ENCODE measurements at places on chromosomes 4 and X.
A peak's percentile ranks its signal among the peaks of the same experiment; 100 is the strongest.

- no peak for DNase-seq
Observed at GRCh38 chr4:140372751-140373327, 607 bp upstream of the SCOC start.

- no peak for DNase-seq
Observed at GRCh38 chr4:152321398-152321797, 214.5 kb downstream of the FBXW7 start.

DNA sequence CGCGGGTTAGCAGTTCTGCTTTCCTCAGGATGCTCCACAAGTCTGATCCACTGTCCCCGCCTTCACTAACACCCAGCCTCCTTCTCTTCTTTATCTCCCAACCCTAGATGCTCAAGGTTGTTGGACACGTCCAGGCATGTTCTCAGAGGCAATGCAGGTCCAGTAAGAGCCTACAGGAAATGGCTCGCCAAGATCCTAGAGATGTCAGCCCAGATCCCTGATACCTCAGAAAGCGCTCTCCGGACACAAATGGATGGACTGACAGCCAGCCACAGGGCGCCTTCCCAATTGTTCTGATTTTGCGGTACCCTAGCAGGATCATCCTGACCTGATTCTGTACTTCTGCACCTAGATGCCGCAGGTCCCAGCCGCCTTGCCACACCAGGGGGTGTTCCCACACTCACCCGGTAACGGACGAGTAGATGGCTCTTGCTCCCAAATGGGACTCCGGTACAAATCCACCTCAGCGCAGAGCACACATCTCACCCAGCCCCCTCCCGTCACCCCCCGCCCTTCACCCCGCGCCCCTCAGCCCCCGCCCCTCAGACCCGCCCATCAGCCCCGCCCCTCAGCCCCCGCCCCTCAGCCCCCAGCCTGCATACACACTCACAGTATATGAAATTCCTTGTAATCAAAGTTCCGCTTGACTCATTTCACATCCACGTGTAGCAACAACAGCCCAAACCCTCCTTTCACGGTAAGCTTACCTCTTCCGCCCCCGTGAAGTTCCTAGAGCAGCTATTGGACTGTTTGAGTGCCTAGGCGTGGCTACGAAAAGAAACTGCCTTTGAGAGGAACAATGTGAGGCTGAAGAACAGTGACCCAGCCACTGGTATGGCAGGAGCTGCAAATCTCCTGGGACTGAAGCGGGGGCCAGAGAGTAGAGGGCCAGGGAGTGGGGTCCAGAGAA is at the start of gene EDA2R:
Gene EDA2R, minus strand, starts transcription at position 488 of the 910 bp plus-strand sequence. CDS start 23,058 bp downstream, outside the sequence.
- peak; percentile 2 for DNase-seq

DNA sequence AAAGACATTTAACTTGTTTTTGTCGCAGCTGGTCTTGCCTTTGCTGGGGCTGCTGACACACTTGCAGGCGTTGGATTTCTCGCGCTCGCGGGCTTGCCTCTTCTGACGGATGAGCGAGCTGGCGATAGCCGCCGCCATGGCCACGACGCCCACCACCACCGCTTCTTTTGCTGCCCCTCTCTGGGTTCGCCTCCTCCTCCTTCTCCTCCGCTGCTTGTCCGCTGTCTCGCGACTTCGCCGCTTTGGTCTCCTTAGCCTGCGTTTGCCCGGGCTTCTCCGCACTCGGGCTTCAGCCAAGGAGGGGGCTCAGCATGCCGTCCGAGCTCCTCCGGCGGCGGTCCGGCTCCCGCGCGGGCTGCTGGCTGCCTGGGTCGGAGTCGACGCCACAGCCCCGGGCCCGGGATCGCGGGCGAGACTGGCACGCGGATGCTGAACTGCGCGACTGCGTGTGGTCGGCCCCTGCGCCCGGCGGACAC is 613 bp downstream of the FGF13 start:
- DNase-seq: peak; percentile 61

DNA sequence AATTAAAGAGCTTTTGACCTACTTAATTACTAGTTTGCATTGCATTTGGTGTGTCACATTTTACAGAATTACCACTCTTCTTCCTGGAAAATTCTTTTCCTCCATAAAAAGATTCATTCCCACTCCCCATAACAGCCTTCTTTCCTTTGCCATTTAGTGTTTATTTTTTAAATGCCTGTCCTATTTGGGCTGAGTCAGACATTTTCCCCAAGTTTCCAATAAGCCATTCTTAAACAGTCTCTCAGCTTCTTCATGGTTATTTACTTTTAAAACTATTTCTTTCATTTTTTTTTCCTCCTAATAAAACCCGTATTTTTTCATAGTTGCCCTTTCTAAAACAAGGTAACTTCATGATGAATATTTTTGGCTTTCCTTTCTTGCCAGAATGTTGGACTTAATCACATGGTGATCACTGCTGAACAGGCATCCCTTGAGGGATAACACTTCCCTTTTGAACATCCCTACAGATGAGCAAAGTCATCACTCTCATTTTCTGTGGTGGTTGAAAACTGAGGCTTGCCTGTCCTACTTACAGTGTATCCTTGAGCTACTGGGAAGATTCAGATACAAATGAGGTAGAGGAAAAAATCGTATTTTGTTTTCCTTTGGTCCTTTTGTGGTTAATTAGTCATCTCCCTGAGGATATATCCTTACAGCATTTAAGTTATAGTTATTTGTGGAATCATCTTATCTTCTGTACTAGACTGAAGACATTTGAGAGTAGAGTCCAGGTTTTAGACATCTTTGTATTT is 520.5 kb upstream of the NR3C2 start:
- DNase-seq: no peak

DNA sequence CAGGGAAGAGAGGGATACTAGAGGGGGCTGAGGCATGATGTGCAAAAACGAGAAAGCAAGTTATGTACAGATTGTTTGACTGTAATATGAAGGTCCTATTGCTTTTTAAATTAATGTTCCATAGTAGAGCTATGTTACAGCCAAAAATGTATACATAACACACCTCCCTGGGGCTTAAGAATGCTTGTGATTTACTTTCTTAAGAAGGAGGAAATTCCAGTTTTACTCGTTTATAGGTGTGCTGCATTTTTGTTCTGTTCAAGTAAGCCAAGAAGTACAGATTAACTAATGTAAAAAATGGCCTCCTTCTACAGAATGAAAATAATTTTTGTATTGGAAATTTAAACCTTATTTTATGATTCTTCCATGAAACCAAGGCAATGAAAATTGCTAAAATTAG is 614.4 kb upstream of the NR3C2 start:
- DNase-seq: no peak

DNA sequence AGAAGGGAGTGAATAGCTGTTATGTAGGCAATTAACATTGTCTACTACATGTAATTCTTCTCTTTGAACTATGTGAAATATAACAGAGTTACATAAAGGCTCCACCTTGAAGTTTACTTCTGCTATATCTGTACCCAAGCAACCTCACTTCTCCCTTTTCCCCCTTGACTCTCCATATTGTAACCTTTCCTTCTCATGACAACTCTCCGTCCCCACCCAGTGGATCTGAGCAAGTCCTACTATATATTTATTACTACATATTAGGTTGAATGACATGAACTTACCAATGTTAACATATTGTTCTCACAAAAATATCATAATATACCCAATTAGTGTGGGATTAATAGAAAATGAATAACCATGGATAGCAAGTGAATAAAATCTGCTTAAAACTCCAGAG is 93.2 kb upstream of the ATP8A1 start:
- DNase-seq: no peak
